ENCODE measurements at places on chromosomes 16 and 17. TPM values are rescaled to one million over a fixed set of nuclear protein-coding genes. Genes with fewer than 3 reads are reported as not detected.

The POLDIP2 gene
- polyA plus RNA-seq, result 89.1 TPM

The RPUSD1 gene
- 23.0 TPM for polyA plus RNA-seq

The THUMPD1 gene
- 41.1 TPM for polyA plus RNA-seq

The GAST gene
- 0.57 TPM for polyA plus RNA-seq

The ZG16 gene
- polyA plus RNA-seq, result not detected

The NOS2 gene
- 1.4 TPM for polyA plus RNA-seq

The ATAD5 gene
- polyA plus RNA-seq, result 5.3 TPM
